ENCODE measurements at places on chromosomes 5 and 9.

GRCh38 chr9:18759827-18760226 lies 273.2 kb downstream of the SAXO1 start:
- H3K4me1 ChIP-seq: no peaks in the 10 kb centered on the region
- H3K36me3 ChIP-seq: no peaks in the 10 kb centered on the region
- DNase-seq: no peak
- H3K27me3 ChIP-seq: no peaks in the 10 kb centered on the region

DNA sequence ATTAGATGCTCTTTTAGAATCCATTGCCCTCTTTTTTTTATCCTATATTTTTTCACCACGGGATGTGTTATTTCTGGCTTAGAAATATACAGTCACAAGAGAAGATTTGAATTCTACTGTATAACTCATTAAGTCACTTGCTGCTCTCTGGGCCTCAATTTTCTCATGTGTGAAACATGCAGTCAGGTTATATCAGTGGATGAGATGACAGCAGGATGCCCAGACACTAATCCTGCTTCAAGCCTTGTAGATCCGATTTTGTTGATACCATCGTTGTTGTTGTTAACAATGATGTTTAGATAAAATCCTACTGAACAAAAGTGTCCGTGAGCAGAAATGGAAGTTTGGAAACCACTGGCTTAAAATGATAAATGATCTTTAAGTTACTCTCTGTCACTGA lies 421.9 kb upstream of the DMAC1 start:
- H3K27me3 ChIP-seq: no peaks in the 10 kb centered on the region
- H3K4me1 ChIP-seq: no peaks in the 10 kb centered on the region
- no peak overlapping the region for H3K4me3 ChIP-seq
- no peak overlapping the region for H3K27ac ChIP-seq

DNA sequence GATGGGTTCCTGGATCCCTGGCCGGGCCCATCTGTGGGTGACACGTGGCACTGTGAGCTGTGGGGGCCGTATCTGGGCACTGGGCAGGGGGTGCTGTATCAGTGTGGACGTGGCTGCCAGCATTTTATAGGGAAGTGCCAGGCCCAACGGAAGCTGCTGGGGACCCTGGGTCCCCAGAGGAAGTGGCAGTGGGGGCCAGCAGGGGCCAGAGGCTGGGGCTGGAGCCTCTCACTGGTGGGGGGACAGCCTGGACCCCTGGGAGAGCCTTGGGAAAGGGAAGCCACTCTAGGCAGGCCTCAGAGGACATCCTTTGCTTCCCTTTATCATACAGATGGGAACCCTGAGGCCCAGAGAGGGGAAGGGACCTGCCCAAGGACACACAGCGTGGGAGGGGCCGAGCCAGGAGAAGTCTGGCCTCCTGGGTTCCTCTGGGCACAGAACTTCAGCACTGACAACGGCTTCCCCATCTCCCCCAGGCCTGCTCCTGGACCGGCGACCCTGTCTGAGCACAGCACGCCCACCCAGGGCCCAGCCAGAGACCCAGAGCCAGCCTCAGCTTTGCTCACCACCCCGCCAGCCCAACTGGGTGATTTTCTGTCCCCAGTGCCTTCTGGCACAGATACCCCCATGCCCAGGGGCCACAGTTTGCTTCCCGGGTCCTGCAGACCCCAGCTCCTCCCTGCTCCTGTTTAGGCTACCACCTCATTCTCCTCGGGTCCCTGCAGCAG lies 15.5 kb upstream of the LAMC3 start:
- no peak overlapping the region for H3K4me3 ChIP-seq
- H3K27me3 ChIP-seq: peaks cover 100% of the 10 kb centered on the region
- DNase-seq: no peak
- no peaks in the 10 kb centered on the region for H3K36me3 ChIP-seq

DNA sequence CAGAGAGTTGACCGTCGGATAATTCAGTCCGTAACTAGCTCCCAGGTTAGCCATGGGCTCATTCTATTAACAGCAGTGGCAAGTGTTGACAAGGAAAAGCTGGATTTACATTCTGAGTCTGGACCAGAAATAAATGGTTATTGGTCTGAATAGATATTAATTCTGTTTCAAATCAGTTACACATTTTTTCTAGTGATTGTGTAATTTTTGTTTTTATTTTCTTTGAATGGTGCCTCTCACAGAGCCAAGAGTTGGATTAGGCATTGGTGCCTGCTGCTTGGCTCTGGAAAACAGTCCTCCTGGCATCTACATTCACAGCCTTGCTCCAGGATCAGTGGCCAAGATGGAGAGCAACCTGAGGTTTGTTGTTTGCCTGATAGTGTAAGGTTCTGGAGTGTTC lies 115.1 kb downstream of the GOLPH3 start:
- no peaks in the 10 kb centered on the region for H3K4me1 ChIP-seq
- H3K36me3 ChIP-seq: no peaks in the 10 kb centered on the region
- H3K27ac ChIP-seq: no peak overlapping the region
- no peak for DNase-seq

DNA sequence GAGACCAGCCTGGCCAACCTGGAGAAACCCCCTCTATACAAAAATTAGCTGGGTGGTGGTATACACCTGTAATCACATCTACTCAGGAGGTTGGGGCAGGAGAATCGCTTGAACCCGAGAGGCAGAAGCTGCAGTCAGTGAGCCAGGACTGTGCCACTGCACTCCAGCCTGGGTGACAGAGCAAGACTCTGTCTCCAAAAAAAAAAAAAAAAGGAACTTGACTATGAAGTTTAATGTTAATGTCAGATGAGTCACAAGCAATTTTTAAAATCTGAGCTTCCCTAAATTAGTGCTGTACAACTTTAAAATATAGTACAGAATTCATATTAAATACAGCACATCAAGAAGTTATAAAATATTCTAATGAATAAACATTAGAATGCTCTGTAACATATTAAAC lies 1.5 kb downstream of the MEIKIN start:
- H3K27me3 ChIP-seq: no peaks in the 10 kb centered on the region
- H3K27ac ChIP-seq: no peak overlapping the region
- no peaks in the 10 kb centered on the region for H3K36me3 ChIP-seq
- no peaks in the 10 kb centered on the region for H3K4me1 ChIP-seq
